ENCODE measurements at places on chromosomes 6 and 20.

DNA sequence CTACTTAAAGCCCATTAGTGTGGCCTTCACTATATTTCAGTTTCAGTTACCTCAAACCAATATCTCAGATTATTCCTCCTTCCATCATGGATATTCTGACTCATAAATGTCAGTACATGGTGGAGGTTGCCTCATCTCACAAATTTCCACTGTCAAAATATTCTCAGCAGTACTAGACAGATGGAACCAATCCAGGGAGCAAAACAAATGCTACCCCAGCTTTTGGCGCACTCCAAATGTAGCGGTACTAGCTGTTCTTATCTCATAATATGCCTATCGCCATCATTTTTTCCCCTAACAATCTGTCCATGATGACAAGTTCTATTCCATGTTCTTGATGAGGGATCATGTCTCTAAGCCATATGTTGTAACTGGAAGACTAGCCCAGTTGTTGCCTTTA is 1026.1 kb downstream of the KIF16B start:
- DNase-seq: no peak

GRCh38 chr6:3449750-3450305 is 7.0 kb downstream of the SLC22A23 start:
- no peak for DNase-seq

GRCh38 chr20:31474758-31475427 is at the start of the genes DEFB124 and REM1:
Gene DEFB124 (minus strand): TSS chr20:31475127. CDS start chr20:31473013, 2,114 bp downstream.
Gene REM1 (plus strand): TSS chr20:31475288. CDS start chr20:31476446, 1,158 bp downstream.
- DNase-seq: no peak

DNA sequence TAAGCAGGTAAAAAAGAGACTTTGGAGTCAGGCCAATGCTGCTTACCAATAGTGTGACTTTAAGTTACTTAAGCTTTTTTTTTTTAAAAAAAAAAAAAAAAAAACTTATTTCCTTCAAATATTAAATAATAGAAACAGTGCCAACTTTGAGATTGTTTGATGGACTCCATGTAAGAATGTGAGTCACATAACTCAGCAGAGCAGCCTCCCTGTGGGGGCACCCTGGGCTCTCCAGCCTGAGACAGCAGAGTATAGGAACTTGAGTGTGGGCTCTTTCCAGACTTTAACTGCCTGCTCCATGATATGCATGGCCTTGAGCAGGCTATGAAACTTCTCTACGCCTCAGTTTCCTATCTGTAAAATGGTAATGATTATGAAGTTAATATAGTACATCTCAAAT is 113.3 kb upstream of the SAMD5 start:
- no peak for DNase-seq

DNA sequence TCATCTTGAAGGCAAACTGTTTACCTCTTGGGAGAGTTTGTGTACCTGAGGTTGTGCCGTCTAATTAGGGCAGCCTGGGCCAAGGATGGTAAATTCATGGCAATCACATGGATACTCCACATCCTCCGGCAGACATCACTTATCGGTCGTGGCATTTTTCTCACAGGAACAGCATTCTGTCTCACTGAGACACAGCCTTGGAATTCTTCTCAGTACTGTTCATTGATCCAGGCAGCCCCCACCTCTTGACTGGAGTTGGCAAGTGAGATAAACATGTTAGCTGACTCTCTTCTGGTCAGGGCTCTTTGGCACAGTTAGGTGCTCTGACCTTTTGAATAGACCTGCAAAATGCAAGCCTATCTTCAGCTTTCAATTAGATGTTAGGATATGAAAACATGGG is 511.4 kb upstream of the FLRT3 start:
- DNase-seq: no peak

DNA sequence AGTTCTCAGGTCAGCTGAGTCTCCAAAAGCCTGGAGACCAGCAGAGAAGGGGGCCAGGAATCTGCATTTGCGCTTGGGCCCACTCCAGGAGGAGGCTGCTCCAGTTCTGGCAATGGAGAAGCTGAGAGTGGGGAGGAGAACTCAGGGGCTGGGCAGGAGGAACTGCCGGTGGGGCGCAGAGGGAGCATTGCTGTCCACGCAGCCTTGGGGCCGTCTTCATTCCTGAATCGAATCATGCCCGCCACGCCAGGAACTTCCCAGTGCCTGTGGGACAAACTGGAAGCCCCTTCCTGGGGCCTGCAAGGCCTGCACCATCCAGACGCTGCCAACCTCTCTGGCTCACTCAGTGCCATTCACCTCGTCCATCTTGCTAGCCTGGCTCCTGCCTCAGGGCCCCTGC is 16.9 kb downstream of the RAB44 start:
- no peak for DNase-seq

Data from T47D (cell line).